Ureter (tissue), 1 donor: ENCODE measurements at places on chromosomes 4 and X. TPM values are rescaled to one million over a fixed set of nuclear protein-coding genes. Genes with fewer than 3 reads are reported as not detected.

- no peak for DNase-seq
Measured at GRCh38 chr4:94531991-94532789, 80.4 kb downstream of the PDLIM5 start.

DNA sequence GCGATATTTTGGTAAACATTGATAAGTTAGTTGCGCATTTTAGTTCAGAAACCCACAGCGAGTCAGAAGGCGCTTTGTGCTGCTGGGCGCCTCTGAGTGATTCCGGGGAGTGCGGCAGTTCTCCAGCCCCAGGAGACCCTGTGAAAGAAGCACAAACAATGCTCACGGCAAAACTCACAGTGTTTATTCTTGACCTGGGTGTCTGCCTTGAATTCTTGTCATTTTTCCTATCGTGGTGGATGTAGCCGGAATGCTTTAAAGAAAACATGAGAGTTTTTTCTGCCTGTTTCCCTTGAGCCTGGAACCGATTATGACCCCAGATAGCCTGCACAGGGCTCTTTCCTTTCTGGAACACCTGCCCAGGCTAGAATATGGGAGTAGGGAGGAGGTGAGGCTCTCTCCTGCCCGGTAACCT lies 6.7 kb downstream of the TBL1X start:
- no peak for DNase-seq

DNA sequence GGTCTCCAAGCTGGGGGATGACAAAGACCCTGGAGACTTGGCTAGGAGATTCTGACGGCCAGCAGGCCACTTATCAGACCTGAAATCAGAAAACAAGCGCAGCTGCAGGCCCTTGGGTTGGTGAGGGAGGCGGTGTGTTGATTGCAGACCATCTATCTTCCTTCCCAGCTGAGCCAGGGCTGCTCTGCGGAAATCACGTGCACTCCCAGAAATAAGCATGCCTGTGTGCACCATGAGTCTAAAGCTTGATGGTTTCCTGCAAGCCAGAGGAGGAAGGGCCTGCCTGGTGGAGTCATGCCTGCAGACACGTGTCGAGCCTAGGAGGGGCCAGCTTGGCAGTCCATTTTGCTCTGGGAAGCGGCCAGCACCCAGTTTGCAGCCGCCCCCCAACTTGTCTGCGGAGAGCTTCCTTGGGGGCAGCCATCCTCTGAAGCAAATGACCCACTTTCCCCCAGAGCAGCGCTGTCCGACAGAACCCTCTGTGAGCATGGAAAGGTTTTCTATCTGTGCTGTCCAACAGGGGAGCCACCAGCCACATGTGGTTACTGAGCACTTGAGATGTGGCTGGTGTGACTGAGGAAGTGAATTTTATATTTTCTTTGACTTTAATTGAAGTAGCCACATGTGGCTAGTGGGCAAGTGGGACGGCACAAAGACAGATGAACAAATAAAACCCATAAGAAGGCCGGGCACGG lies 175.7 kb upstream of the BCOR start:
- DNase-seq, result peak; percentile 57

DNA sequence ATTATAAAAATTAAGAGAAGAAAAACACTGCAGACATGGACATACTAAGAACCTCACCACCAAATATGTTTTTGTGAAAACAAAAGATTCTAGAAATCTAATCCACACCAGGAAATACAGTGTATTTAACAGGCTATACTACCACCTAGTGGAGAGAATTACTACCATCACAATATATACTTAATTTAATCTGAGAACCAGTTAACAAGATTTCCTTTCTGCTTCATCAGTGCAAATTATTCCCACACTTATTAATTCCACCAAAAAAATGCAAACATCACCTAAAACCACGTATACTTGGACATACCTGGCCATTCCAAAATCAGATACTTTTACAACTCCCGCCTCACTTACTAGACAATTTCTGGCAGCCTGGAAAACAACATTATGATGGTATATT lies 7.0 kb upstream of the TXK start:
- DNase-seq, result no peak

DNA sequence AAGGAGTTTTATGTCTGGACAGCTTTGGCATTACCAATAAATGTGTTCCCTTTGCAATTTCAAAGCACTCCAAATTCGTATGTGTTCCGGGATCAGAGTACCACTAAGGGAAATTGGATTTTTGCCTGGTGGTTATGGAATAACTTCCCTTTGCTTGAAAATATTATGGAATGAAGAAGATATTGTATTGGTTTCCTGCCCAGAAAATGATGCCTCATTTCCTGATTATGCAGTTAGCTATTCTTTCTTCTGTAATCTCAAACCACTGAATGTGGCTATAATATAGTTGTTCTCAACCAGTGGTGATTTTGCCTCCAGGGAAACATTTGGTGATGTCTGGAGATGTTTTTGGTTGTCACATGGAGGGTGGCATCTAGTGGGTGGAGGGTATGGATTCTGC lies 142.9 kb downstream of the PCDH7 start:
- no peak for DNase-seq

GRCh38 chr4:37797374-37797773 lies 29.1 kb upstream of the PGM2 start:
- DNase-seq, result no peak

DNA sequence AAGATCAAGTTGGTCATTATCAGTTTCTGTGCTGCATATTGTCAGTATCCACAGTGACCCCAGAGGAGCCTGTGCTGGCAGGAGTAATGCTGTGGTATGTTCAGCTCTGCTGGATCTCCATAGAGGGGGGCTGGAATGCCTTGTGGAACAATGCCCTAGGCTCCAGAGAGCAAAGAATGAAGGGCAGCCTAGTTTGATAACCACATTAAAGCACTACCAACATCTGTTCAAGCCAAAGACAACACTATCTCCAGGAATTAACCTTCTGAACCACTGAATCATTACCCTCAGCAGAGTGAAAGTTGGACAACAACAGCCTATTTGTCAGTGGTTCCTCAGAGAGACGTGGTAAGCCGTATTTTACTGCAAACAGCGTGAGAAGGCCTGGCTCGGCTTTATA lies 192.3 kb upstream of the CXorf66 start:
- DNase-seq, result no peak

DNA sequence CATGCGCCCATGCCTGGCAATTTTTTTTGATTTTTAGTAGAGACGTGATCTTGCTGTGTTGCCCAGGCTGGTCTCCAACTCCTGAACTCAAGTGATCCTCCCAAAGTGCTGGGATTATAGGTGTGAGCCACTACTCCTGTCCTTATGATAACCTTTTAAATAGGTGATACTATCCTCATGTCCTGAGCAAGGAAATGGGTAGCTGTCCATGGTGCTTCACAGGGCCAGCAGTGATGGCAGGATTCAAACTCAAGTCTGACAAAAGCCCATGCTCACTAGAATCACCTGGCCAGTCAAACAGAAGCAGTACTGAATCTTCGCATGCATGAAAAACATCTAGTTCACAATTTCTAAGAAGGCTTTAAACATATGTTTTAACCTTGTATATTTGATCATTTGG lies 235.1 kb downstream of the NR3C2 start:
- no peak for DNase-seq

DNA sequence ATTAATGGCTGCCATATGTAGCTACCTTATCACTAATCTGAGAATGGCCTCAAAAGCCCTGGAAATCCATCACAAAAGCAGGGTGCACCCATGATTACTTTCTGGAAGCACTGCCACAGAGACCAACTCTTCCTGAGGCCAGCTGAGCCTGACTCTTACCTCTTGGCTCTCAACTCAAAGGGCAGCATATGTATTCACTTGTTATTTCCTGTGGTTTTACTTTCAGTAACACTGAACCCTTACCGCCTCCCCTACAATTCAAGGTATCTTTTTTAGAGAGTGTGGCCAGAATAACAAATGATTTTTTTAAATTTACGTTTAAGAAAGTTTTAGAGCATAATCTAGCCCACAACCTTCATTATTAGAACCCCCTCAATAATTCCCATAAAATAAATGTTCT lies 434.9 kb downstream of the FSTL5 start:
- no peak for DNase-seq

GRCh38 chr4:18398661-18399060 lies 377.1 kb upstream of the LCORL start:
- no peak for DNase-seq

DNA sequence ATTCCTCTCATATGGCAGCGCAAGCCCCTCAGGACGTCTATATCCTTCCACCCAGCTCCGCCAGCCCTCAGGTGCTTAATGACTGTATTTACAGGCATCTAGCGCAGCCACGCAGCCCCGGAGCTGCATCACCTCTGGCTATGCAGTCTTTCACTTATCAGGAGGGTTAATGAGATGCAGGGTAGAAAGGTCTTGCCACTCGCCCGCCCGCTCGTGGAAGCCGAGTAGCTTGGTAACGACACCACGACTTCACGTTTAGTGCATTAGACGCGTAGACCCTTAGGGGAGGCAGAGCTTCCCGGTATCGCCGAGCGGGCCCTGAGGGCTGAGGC lies 1.5 kb upstream of the SLC16A2 start:
- no peak for DNase-seq

DNA sequence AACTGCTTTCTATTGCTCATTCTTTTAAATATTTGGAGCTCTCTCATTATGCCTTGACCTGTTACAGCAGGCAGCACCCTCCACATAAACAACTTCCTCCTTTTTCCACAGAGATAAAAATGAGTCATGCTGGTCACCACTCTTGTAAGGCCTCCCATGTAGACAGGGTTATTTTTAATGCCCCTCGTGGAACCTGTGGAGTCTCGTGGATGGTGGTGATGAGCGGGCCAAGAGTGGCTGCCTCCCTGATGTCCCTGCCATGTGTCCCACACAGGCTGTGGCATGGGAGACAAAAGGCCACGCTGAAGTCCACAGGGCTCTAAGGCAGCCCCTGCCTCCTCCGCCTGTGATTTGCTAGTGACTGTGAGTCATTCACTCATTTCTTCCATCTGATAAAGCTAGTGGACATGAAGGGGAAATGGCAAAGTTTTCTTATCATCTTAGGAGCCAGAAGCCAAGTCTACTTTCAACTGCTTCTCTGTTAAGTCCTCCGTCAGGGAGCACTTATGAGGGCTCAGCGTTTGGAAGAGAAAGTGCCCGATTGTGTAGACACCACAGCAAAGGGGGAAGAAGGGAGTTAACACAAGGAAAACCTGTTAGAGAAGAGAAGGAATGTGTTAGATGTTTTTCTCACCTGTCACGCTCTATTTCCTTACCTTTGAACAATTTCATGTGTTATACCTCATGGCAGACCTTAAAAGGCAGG lies 121.6 kb upstream of the FAT1 start:
- DNase-seq, result no peak

- peak; percentile 61 for DNase-seq
Measured at GRCh38 chr4:143514497-143514896, 995 bp downstream of the SMARCA5 start.

DNA sequence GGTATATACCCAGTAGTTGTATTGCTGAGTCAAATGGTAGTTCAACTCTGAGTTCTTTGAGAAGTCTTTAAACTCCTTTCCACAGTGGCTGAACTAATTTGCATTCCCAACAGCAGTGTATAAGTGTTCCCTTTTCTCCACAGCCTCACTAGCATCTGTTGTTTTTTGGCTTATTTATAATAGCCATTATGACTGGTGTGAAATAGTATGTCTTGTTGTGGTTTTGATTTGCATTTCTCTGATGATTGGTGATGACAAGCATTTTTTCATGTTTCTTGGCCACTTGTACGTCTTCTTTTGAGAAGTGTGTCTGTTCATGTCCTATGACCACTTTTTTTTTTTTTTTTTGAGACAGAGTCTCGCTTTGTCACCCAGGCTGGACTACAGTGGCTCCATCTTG lies 30.5 kb downstream of the GPR50 start:
- no peak for DNase-seq

DNA sequence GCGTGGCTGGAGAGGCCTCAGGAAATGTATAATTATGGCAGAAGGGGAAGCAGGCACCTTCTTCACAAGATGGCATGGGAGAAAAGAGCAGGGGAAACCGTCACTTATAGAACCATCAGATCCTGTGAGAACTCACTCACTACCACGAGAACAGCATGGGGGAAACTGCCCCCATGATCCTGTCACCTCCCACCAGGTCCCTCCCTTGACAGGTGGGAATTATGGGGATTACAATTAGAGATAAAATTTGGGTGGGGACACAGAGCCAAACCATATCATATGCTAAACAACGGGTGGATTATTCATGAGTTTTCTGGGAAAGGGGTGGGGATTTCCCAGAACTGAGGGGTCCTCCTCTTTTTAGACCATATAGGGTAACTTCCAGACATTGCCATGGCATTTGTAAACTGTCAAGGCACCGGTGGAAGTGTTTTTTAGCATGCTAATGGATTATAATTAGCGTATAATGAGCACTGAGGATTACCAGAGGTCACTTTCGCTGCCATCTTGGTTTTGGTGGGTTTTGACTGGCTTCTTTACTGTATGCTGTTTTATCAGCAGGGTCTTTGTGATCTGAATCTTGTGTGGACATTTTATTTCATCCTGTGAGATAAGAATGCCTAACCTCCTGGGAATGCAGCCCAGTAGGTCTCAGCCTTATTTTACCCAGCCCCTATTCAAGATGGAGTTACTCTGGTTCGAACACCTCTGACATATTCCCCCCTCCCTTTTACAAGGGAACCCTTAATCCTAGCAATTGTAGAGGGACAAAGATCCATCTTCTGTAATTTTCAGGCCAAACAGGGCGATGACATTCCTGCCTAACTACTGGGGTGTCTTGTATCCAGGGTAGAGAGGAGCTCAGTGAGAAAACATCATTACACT lies 27.6 kb upstream of the ZNF81 start:
- DNase-seq, result no peak

DNA sequence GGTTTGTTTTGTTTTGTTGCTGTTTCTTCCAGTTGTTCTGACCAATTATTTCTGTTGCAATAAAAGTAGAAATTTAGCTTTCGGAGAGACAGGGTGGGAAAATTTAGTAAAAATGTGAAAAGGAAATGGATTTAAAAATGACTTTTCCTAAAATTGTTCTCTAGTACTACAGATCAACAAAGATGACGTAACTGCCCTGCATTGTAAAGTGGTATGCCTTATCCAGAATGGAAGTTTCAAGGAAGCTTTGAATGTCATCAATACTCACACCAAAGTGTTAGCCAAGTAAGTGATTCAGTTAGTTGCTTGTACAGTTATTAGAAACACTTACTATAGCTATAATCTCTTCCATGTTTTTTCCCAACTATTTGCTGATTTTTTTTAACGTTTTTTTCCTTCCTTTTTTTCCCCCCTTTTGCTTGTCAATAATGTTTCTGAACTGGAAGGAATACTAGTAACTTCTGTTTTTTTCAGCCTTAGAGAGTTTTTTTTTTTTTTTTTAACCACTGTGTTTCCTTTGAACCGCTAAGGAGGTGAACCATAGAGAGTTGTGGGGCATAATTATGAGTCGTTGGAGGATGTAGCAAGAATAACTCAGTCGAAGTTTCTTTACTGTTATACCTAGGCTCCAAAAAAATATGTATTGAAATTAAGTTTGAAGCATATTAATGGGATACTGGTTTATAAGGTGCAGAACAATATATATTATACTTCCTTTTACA lies 2.2 kb downstream of the SRP72 start:
- no peak for DNase-seq

GRCh38 chr4:155237567-155237966 lies 29.1 kb downstream of the NPY2R start:
- no peak for DNase-seq

The TRO gene
- 11.3 TPM for total RNA-seq

The FAT1 gene
- total RNA-seq, result 185 TPM

The FGD1 gene
- 3.3 TPM for total RNA-seq

The UTP3 gene
- 26.0 TPM for total RNA-seq

The TLR3 gene
- 28.6 TPM for total RNA-seq

The CXorf49 gene
- not detected for total RNA-seq

The RXFP1 gene
- 0.10 TPM for total RNA-seq

The SEPTIN6 gene
- total RNA-seq, result 19.0 TPM
